ELR (cell line): ENCODE measurements at places on chromosomes 6 and 20.

DNA sequence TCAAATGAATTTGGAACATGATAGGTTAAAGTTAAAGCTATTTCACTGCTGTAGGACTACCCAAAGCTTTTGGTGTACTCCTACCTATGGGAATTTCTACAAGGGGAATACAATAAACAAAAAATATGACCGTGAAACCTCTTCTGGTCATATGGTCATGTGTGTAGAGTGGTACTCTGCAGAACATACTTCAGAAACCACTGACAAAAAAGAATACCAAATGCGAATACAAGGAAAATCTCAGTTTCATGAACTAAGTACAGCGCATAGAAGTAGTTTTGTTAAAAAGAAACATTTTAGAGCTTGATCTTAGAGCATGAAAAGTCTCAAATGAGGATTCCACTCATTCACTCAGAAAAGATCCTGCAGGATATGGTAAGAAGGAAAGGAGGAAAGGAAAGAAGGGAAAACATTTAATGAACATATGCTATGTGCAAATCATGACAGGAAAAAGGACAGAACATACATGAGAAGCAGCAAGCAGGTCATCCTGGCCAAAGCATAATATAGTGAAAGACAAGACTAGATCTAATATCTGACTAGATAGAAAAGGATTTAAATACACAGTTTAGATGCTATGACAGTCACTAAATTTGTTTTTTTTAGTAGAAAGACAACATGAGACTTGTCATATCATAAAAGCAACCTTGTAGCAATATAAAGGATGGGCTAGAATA is 36.5 kb downstream of the SNX14 start:
- no peak for DNase-seq

DNA sequence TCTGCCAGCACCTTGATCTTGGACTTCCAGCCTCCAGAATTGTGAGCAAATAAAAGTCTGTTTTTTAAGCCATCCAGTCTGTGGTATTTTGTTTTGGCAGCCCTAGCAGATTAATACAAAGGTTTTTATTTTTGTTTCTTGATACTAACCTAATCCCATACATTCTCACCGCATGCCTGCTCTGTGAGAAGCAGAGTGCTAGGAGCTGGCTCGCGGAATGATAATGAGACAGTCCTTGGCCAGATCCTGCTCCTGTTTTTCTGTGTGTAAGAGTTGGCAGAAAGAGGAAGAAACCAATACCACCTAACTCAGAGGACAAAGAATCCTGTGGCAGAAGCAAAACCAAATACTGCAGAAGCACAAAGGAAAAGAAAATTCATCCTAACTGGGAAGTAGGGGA is 82.6 kb downstream of the KIF16B start:
- DNase-seq, result no peak

- no peak for DNase-seq
These were observed 286.1 kb upstream of the PLCB4 start for GRCh38 chr20:8782804-8783203.

DNA sequence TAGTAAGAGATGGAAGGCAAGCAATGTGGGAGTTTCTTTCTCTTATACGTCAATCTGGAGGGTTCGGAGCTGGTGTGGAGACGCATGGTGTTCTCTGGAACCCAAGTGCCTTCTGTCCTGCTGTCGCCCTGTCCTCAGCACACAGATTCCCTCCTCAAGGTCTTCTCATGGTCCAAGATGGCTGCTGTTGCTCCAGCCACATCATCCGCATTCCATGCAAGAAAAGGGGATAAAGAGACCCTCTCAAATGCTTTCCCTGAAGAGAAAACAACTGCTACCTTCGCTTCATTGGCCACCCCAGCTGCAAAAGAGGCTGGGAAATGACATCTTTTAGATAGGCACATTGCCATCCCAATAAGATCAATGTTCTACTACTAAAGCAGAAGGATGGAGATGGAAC is 151.2 kb downstream of the ANKRD60 start:
- no peak for DNase-seq

GRCh38 chr20:51286758-51287157 is 255.8 kb downstream of the NFATC2 start:
- DNase-seq, result no peak

- no peak for DNase-seq
These were observed 46.1 kb downstream of the HLA-F start for GRCh38 chr6:29769336-29769735.

- DNase-seq, result no peak
These were observed 47.3 kb upstream of the SLC9A8 start for GRCh38 chr20:49765413-49765736.

DNA sequence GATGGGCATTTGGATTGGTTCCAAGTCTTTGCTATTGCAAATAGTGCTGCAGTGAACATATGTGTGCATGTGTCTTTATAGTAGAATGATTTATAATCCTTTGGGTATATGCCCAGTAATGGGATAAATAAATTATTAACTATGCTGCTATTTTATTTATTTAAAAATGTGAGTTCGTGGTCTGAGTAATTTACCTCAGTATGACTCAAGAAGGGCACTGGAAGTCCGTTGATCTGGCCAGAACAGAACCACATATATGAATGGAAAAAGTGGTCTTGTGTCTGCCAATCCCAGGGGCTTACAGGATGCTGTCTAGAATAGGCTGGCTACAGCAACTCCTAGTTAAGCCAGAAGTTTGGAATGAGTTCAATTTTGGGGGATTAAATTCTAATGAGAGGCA is 27.6 kb upstream of the HLA-C start:
- DNase-seq, result peak; percentile 16

DNA sequence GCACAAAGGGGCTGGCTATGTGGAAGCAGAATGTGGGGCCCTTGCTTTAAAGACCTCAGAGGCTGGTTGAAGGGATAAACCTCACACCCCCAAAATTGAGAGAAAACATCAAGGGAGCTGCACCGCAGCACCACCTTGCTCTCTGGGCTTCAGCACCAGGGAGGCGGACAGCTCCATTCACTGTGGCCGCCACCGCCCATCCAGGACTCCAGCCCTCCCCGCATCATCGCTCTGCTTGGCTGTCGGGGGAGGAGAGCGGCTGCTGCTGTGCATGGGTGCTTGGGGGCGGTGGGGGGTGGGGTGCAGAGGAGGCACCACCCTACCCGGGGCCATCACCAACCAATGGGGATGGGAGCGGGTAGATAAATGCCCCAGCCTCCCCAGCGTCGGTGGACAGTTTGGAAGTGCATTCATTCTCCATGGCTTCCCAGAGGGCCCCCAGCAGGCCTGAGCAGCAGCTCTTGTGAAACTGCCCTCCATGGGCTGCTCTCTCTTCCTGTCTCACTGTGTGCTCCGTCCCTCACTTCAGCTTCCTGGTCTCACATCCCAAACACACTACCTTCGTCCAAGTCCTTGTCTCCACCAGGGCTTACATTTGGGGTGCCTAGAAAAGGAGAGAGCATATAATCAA is 75.7 kb upstream of the BHLHE23 start:
- DNase-seq, result peak; percentile 42

DNA sequence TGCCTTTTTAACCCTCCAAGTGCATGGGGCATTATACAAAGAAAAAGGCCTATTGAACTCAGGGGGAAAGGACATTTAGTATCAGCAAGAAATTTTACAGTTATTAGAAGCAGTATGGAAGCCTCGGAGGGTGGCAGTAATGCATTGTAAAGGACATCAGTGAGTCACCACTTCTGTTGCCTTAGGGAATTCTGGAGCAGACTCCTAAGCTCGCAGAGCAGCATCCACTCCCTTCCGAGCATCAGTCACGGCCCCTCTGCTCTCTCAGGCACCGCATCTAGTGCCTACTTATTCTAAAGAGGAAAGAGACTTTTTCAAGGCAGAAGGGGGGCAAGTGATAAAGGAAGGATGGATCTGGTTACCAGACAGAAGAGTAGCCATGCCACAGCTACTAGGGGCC is 296.5 kb downstream of the RNGTT start:
- DNase-seq, result peak; percentile 4

DNA sequence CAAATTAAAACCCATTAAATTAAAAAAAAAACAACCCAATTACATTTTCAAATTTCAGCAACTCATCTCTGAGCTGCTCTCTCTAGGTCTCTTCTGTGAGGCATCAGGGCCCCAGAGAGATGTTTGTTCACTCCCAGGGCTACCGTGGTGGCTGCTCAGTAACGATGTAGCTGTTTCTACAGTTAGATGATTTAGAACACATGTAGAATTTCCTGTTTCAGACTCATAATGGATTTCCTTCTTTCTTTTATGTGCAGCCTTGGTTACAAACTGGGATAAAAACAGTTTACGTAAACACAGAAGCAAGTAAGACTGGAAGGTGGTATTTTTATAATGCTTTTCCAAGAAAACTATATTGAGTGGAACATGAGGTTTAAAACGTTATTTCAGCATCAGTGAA is 116.1 kb upstream of the CCN2 start:
- no peak for DNase-seq

DNA sequence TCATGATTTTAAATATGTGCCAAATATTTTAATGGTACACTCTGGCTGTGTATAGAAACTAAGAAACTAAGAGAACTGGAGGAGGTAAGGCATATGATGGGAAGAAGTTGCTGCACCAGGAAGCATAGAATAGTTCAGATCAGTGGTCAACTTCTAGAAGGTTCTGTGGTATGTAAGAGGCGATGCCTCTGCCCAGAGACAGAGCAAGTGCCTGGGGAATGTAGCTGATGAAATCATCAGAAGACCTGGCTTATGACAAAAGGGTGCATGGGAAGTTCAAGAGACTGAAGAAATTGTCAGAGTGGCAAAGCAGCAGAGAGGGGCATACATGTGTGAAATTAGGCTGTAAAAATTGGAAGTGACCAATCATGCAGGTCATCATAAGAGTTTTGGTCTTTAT is 580.8 kb downstream of the BMP2 start:
- no peak for DNase-seq

DNA sequence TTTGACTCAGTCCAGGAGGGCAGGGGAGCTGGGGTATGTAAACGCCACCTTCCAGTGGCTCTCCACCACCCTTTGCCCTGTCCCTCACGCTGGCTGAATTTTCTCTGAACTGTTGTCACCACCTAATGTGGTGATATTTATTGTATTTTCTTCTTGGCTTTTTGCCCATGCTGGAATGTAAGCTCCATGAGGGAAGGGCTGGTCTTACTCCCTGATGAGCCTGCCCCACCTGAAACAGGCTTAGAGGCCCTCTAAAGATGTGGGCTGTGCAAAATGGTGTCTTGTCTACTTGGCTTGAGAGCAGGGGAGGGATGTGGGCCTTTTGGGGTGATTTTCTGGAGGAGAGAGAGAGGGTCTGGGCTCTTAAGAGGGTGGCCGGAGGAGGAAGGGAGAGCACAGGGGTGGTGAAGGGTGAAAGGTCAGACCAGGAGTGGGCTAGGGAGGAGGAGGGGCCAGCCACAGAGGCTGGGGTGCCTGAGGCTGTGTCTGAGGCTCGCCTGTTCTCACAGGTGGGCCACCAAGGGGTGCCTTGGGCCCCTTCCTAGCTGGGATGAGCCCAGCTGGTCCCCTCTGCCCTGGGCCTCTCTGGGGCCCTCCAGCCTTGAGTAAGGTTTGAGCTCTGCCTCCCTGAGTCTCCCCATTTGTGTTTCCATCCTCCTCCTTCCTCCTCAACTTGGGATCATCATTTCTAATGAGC is 37.3 kb downstream of the SPDEF start:
- DNase-seq, result no peak

GRCh38 chr6:1496836-1497760 is 107.7 kb downstream of the FOXF2 start:
- DNase-seq, result no peak

- DNase-seq, result peak; percentile 66
These were observed 289.0 kb downstream of the SYNE1 start for GRCh38 chr6:152348116-152348515.

DNA sequence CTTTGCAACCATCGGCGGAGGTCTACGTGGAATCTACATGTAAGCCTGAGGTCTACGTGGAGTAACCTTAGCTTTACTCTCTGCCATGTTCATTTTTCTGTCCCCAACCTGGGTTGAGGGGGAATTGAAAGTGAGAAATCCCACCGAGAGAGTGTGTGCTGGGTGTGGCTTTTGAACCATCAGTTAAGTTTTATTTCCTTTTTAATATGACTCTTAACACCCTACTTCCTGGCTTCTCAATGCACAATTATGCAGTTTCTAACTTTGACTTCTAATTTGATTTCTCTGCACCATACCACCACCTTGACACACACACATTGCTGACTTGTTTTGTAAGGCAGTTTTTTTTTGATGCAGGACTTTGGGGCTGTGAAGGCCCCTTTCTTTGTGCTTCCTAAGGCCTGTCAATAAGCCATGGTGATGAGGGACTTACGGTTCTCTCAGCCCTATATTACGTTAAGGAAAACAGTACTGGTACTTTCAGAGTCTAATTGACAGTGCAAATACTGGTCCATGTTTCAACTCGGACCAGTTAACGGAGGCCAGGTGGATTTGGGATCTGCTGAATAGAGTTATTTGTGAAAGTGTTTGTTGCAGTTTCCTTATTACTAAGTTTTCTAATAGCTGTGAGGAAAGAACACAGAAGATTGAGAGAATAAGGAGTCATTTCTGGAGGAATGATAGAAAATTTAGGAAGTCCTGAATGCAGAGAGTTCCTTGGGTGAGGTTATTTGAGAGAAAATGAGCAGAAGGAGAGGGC is 206.5 kb downstream of the JARID2 start:
- DNase-seq, result no peak

DNA sequence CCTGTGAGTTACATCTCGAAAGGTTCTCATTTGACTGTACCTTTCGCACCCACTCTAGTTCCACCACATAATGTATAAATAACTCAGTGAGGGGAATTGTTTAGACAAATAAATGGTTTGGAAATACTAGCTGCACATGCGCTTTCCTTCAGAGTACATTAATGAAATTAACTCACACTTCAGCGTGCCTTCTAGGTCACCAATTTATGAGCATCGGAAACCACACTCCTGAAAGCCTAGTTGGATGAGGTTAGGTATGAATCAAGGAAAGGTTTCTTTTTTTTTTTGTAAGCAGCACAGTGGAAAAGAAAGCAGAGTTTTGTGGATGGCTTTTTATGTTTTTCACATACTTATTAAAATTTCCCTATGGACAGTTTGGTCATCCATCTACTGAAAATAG is 247.8 kb upstream of the TCF21 start:
- DNase-seq, result peak; percentile 55

- no peak for DNase-seq
These were observed 8.8 kb downstream of the PPIL1 start for GRCh38 chr6:36865835-36866234.

DNA sequence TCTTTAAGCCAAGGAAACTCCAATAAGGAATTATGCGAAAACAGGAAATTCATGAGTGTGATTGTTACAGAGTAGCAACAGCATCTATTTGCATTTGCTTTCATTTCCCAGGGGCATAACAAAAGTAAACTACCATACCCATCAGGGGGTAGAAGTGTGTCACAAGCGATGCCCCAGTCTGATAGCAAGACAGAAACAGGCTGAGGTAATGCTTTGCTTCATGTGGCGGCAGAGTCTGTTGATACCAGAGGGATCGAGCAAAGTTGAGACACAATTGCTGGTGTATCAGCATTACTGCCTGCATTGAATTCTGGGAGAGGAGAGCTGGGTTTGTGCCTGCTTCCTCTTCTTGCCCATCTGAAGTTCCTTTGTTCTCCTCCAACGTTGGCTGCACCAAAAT is 51.2 kb upstream of the LYRM2 start:
- DNase-seq, result no peak

DNA sequence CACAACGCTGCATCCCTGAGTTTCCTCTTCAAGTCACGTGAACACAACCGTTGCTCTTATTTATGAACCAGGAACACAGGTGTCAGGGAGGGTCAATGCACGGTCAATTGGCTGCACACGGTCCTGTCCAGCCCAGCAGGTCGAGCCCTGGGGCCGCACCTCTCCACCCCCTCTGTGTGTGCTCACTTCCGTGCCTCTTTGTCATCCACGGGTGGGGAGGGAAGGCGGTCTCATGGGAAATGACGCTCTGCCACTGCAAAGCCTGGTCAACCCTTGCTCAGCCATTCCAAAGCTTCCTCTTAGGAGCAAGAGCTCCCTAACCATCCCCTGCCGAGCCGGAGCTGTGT is 38.7 kb downstream of the DACT2 start:
- DNase-seq, result no peak
